ENCODE measurements at places on chromosomes 5 and 9. TPM values are rescaled to one million over a fixed set of nuclear protein-coding genes. Genes with fewer than 3 reads are reported as not detected.
A peak's percentile ranks its signal among the peaks of the same experiment; 100 is the strongest.

- no peak for DNase-seq
Observed at GRCh38 chr5:66694036-66694435, 97.8 kb downstream of the MAST4 start.

DNA sequence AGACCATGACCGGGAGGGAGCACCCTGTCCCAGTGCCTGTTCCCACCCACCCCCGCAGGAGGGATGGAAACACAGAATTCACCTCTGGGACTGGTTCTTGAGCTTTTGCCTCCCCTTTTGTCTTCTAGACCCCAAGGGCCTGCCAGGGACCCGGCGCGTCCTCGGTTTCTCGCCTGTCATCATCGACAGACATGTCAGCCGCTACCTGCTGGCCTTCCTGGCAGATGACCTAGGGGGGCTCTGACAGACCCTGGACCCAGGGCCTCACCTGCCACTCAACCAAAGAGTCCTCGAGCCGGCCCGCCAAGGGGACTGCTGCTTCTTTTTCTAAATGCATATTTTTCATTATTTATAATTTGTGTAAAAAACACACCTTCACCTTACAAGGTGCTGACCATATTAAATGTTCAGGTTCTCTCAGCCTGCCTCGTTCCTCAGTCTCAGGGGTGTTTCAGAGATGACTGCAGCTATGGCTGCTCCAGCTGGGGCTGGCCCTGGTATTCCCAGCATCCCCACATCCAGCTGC is 16.9 kb downstream of the CARD19 start:
- no peak for DNase-seq

DNA sequence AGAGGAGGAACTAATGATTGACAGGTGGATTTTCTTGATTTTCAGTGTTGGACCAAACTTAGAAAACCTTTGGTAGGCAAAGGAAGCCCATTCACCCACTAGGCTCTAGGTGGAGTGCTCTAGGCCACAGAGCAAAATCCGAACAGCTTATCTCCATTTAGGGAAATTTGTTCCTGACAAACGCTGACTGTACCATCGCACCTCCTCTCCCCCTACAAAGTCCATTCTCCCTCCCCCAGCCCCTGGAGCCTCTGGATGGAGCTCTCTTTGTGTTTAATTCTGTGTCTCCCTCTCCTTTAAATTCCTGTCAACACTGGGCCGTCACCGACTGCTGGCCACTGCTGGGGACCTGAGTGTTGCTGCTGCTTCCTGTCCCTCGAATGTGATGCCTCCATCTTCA is 350.1 kb upstream of the IRX2 start:
- no peak for DNase-seq

DNA sequence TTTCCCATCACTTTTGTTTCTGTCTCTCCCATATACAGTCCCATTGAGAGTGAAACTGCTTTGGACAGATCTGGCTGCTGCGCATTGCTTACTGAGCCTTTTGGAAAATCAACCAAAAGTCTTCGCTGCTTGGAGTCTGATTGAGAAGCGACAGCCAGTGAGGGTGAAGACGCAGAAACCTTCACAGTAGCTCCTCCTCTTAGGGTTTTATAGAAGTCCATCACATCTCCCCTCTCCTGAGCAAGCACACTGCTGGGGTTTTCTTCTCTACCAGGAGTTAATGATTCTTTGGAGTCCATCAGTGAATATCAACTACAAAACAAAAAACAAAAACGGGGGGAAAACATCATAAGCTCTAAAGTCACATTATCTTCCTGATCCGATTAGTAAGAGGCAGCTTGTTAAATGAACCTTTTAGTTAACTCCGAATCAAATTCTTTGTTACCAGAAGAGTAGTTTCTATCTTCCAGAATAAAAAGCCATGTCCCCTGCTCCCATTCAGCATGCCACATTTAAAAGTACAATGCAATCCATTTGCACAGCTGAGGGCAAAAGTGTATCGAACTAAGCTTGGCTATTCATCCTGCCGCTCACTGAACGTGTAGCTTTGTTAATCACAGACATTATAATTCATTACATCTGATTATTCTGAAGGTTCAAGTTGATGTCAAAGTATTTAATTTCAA is 2.8 kb downstream of the NR3C1 start:
- peak; percentile 85 for DNase-seq

The GLDC gene
- total RNA-seq = 2.9 TPM

DNA sequence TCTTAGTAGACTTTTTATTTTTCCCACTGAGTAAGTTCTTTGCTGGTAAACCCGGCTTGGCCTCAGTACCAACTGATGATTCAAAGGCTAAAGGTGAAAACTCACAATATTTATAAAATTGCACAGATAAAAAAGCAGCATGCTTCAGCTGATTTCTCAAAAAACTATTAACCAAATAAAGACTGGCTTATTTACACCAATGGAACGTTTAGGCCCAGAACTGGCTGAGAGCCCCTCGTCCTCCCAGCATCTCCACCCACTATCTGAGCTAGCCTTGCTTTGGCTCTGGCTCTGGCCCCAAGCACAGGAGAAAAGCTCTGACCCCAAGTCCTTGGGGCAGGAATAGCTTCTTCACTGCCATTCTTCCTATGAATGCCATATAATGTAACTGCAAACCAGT is 68.5 kb downstream of the SPTLC1 start:
- DNase-seq = no peak

All from MCF 10A (cell line).